ENCODE measurements at places on chromosomes 2 and 18. TPM values are rescaled to one million over a fixed set of nuclear protein-coding genes. Genes with fewer than 3 reads are reported as not detected.

LYG1 gene
- polyA plus RNA-seq, result not detected

DRC1 gene
- not detected for polyA plus RNA-seq

GRCh38 chr2:50865235-50865634, 166.7 kb downstream of the NRXN1 start:
- DNase-seq, result no peak
- no peaks in the 10 kb centered on the region for H3K36me3 ChIP-seq
- H3K27me3 ChIP-seq, result no peaks in the 10 kb centered on the region
- H3K4me1 ChIP-seq, result no peaks in the 10 kb centered on the region

DNA sequence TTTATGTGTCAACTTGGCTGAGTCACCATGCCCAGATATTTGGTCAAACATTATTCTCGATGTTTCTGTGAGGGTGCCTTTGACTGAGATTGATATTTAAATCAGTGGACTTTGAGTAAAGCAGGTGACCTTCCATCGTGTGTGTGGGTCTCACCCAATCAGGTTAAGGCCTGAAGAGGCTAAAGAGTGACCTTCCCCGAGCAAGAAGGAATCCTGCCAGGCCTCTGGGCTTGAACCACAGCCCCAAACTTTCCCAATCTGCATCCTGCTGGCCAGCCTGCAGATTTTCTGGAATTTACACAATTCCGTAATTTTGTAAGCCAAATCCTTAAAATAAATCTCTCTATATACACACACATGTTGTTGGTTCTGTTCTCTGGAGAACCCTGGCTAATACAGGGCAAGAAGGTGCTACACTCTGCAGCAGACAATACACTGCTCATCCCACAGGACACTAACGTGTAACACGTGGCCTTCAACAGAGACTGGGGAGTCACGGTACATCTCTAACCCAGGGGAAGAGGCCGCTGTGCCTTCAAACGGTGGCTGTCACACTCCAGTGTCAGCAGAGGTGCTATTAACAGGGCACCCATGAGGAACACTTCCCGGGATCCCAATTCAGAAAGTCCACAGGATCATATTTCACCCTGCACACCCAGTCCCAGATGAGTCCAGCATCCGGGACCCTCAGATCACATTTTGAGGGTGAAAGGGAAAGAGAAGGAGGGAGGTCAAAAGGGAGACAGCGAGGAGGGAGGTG, 113.1 kb upstream of the ID2 start:
- no peak overlapping the region for H3K4me3 ChIP-seq
- H3K36me3 ChIP-seq, result no peaks in the 10 kb centered on the region

GRCh38 chr2:11515490-11515981, 18.3 kb upstream of the GREB1 start:
- H3K27ac ChIP-seq, result no peak overlapping the region
- no peaks in the 10 kb centered on the region for H3K4me1 ChIP-seq
- H3K36me3 ChIP-seq, result no peaks in the 10 kb centered on the region
- H3K4me3 ChIP-seq, result no peak overlapping the region
- H3K27me3 ChIP-seq, result no peaks in the 10 kb centered on the region
